PC-9 (cell line): ENCODE measurements at places on chromosomes 3 and 15.

- no peak for DNase-seq
Observed at GRCh38 chr3:119235151-119235550, 5.5 kb downstream of the B4GALT4 start.

- DNase-seq: no peak
Observed at GRCh38 chr15:88016406-88016805, 240.1 kb downstream of the NTRK3 start.

GRCh38 chr3:171841620-171842000, 1.5 kb upstream of the TMEM212 start:
- DNase-seq: no peak

GRCh38 chr15:97968380-97968779, 7.9 kb downstream of the ARRDC4 start:
- no peak for DNase-seq

DNA sequence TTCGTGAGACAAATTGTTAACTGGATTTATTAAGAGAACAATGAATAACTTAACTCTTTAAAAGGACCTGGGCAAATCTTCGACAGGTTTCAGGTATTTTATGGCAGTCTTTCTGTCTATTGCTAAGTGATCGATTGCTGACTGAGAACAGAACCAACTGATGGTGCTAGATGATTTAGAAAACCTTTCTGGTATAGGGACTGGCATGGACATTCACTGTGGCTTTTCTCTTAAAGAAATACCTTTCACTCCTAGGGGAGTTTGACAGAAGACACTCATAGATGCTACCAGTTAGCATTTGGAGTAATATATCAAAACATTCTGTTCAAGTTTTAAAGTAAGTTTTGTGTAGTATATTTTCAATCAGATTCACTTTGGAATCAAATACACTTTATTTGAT, 654 bp downstream of the PPARG start:
- no peak for DNase-seq

DNA sequence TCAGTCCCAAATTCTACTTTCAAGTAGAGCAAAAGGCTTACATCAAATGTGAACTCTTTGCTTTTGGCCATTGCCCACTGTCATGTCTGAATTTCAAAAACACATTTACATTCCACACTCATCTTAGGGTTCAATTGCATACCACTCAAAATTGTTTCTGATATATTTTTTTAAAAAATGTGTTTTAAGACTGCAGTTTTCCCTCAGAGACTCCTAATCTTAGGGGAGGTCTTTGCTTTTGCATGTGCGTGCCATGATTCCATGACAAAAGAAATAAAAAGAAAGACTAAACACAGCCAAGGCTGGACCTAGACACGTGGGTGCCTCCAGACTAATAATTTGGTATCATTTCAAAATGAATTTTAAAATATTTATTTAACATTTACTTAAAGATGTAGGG, 396.8 kb upstream of the RASGRP1 start:
- DNase-seq: no peak

- DNase-seq: no peak
Observed at GRCh38 chr3:126750756-126751121, 46.7 kb downstream of the CHCHD6 start.

GRCh38 chr3:123475786-123476185, 26.9 kb upstream of the ADCY5 start:
- DNase-seq: no peak

- DNase-seq: no peak
Observed at GRCh38 chr3:191210032-191210431, 11.0 kb downstream of the OSTN start.

GRCh38 chr3:167166594-167167253, 213.4 kb downstream of the ZBBX start:
- DNase-seq: no peak

DNA sequence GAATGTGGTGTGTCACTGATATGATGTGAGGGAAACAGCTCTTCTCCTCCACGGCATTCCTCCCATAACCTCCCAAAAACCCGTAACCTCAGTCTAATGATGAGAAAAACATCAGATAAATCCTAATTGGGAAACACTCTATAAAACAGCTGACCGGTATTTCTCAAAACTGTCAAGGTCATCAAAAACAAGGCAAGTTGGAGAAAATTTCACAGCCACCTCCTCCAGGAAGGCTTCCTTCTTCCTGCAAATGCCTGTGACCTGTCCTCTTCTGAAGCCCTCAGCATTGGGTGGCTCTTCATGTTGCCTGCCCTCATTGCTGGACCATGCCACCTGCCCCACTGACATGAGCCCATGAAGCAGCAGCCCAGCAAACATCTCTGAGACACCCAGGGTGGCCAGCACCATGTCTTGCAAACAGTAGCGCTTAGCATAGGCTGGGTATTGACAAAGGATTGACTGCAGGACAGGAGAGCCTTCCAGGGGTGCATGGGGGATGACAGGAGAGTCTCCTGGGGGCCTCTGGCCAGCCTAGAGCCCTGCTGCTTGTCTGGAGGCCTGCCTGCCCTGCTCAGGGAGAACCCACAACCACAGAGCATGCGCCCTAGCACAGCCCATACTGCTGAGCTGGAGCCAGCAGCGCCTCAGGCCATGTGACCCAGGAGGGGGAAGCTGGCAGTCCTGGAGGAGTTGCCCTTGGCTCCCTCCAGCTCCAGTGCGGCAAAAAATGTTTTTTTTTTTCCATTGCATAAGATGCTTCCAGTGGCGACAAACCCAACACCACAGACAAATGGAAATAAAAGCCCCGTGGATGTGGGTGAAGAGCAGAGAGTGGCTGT, 49.7 kb downstream of the XXYLT1 start:
- no peak for DNase-seq
